Stimulated activated CD4-positive, alpha-beta T cell treated with anti-CD3 and anti-CD28 coated beads, TNF-alpha, amount 100 ng/mL, for 4 hours (primary cell): ENCODE measurements at places on chromosomes 2 and 18.
A peak's percentile ranks its signal among the peaks of the same experiment; 100 is the strongest.

DNA sequence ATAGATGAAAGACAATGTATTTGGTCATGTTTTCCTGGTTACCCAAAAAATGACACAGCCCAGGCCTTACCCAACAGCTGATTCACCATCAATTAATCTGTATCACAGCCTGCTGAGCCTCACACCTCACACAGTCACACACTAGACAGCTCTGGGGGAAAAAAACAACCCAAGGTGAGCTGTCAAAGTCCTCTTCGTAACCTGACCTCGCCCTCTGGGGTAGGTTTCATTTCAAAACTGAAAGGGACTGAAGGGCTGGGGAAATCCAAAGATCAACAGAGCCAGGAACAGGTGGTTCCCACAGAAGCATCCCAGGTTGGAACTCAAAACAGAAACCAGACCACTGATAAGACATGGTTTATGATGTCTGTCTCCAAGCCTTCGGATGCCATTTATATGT lies 18.2 kb upstream of the PCBP1 start:
- no peak for DNase-seq

- no peak for DNase-seq
These were observed 190.1 kb upstream of the RND3 start for GRCh38 chr2:150677551-150677950.

GRCh38 chr2:8235419-8235818 lies 446.4 kb upstream of the ID2 start:
- no peak for DNase-seq

DNA sequence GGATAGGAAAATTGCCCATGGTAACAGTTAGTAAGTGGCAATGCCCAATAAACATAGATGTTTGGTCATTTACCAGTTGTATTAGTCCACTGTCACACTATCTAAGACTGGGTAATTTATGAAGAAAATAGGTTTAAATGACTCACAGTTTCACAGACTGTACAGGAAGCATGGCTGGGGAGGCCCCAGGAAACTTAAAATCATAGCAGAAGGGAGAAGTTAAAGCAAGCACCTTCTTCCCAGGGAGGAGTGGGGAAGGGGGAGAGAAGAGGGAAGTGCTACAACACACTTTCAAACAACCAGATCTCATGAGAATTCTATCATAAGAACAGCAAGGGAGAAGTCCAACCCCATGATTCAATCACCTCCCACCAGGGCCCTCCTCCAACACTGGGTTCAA lies 23.4 kb downstream of the NR4A2 start:
- no peak for DNase-seq

DNA sequence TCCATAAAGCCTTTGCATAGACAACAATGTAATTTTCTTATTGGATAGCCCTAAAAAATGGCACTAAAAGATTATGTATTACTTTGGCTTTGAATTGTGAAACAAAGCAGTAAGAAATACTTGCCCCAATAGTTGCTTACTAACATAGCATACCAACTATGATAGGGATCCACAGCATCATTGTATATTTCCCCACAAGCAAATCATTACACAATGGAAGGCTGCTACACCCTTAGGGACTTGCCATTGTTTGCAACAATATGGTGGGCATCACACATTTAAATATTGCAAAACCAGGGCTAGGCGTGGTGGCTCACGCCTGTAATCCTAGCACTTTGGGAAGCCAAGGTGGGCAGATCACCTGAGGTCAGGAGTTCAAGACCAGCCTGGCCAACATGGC lies 74.4 kb downstream of the CACNB4 start:
- DNase-seq: no peak

DNA sequence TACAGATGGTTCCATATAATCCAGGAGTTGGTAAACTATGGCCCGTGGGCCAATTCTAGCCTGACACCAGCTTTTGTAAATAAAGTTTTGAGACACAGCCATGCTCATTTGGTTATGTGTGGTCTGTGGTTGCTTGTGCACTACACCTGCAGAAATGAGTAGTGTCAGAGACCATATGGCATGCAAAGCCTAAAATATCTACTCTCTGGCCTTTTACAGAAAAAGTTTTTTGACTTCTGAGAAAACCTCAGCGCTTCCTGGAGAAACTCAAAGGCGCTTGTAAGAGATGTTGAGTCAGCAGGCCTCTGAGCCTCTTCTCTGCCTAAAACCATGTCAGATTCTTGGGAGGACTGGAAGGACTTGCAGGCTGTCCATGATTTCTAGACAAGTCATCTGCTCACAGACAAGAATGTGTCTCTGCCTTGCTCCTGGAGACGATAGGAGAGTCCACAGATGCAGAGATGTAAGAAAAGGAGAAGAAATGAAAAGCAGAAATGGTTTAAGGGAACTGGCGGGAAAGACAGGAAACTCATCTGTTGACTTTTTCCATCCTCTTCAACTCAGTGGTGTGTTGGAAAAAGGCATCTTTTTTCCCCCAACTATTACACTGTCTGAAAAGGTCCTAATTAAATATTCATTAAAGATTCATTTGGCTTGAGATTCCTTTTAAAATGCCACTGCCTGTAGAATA lies 5.2 kb downstream of the TTC39C start:
- peak; percentile 48 for DNase-seq

DNA sequence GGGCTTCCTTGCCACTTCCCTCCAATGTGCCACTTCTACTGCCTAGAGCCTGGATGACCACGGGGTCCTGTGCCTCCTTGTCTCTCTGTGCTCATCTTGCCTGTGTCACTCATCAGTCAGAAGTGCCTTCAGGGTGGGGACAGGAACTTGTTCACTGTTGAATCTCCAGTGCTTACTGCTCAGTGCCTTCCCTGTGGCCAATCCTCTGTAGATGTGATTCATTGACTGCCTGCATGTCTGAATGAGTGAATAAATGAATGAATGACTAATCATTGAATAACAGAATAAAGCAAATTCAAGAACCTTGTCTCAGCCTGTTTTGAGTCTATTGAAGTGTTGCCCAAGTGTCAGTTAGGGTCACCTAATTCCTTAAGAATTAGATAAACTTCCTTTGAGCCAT lies 42.3 kb upstream of the FAM136A start:
- DNase-seq: no peak

GRCh38 chr2:1975060-1975459 lies 230.7 kb upstream of the PXDN start:
- DNase-seq: no peak

- no peak for DNase-seq
These were observed 131.2 kb upstream of the SEC11C start for GRCh38 chr18:59008302-59008974.

DNA sequence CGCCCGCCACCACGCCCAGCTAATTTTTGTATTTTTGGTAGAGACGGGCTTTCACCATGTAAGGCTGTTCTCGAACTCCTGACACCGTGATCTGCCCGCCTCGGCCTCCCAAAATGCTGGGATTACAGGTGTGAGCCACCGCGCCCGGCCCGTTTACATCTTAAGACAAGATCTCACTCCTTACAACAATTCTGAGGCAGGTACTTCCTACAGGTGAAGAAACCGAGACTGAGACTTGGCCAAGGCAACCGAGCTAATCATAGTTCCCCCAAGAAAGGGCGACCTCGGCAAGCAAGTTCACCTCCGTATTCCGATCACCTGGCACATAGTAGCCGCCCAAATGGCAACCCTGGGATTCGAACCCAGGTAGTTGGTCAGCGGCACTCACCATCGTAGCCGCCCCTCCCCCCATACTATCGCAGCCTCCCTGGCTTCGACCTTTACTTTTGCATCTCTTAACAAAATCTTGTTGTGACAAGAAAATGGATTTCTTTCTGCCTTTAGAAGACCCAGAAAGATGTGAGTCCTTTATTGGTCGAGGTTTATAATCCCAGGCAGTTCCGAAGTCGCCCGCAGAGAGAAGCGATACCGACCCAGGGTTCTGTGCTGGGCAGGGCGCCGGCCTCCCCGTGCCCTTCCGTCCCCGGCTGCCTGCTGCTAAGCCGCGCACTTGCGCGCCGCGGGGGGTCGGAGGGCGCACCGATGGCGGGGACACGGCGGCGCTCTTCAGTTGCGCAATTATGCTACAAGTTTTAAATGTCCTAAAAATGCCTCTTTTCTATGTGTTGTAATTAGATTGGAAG lies 1.1 kb upstream of the FZD5 start:
- no peak for DNase-seq

DNA sequence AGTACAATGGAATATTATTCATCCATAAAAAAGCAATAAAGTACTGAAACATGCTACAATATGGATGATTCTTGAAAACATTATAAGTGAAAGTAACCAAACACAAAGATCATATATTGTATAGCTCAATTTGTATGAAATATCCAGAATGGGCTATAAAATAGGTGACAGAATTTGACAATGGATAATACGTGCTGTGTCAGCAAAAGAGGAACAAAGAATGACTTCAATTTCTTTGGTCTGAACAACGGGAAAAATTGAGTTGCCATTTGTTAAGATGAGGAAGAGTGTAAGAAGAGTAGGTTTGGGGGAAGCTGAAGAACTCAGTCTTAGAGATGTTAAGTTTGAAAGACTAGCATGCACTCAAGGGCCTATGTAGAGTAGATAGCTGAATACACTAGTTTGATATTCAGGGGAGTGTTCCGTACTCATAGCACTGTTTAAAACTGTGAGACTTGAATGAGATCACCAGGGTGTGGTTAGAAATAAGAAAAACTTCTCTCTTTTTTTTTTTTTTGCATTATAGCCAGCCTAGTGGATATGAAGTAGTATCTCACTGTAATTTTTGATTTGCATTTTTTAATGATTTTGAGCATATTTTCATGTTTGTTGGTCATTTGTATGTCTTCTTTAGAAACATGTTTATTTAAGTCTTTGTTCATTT lies 213.6 kb downstream of the NR4A2 start:
- no peak for DNase-seq

GRCh38 chr2:190432567-190433231 lies 24.5 kb downstream of the MFSD6 start:
- no peak for DNase-seq

DNA sequence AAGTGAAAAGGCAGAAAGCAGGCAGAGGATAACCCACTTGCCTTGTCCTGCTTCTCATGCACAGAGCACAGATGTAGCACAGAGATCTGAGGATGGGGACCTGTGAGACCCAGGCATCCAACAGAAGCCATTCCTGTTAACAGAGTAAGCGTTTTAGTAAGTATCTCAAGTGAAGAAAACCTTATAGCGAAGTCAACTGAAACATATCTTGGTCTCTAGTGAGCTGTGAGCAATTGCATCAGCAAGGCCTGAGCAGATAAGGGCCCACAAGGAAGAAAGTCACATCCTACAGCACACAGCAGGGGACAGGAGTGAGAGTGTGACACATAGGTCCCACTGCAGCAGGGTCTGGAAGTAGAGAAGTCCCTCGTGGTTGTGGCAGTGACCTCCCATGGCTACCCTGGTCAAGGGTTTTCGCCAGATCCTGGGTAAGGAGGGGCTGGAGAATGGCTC lies 248.7 kb upstream of the TNP1 start:
- DNase-seq: no peak

DNA sequence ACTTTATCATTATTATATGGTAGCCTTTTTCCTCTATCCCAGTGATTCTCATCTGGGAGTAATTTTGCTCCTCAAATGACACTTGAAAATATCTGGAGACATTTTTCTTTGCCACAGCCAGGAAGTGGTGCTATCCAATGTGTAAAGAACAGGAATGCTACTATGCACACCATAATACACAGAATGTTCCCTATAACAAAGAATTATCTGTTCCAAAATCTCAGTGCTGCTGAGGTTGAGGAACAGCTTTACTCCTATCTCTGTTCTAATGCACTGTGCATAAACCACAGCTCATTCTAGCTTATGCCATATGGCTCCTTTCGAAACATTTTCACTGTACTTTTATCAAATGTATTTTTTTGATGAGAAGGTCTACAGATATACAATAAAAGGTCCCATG lies 1231.2 kb upstream of the CELF4 start:
- DNase-seq: no peak

DNA sequence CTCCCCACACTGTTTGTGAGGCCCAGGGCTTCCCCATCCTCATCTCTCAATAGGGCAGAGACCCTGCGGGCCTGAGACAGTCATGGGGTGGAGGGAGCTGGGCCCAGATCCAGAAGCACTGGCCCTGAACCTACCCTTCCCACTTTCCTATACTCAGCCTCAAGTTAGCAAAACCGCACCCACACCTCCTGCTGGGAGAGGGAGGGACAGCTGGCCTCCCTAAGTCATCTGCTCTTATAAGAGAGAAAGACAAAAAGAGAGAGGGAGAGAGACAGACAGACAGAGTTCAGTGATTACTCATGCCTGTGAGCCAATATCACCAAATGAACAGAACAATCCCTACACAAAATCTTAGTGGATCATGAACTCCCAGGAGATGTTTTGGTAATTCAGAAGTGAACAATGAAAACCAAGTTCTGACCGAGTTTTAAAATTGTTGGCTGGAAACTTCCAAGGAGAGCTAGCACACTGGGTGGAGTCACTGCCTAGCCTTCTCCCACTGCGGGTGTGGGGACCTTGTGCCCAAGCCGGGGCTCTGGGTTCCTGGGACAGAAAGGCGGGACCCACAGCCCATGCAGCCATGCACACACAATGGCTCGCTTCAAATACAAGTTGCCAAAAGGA lies 130.5 kb downstream of the PXDN start:
- no peak for DNase-seq

DNA sequence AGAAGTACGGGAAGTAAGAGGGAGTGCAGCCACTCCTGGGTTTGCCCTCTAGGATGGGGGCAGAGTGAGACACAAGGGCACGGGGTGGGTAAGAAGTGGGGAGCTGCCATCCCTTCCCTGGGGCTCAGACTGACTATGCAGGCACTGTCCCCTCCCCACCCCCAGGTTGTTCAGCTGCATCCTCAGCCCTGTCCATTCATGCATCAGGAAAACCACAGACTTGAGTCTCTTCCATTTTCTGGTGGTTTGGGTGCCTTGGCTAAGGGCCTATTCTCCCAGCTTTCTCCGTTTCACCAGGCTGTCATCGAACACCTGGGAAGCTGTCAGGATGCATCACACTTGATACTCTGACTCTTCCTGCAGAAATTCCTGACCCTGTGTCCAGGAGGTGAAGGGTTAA lies 111.9 kb downstream of the TFCP2L1 start:
- DNase-seq: no peak

DNA sequence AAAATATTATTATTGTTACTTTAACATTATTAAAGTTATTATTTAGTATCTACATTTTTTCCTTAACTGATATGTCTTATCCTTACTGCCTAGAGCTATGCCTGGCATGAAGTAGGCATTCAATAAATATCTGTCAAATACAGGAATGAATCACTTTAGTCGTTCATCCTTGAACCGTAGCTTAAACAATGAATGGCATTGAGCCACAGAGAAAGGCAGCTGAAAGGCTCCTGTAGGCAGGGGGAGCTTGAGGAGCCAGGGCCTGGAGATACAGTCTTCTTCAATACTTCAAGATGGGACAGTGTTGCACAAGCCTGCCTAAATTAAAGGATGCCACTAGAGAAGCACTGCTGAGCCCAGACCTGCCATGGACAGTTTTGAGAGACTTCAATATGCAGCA lies 22.5 kb downstream of the CYRIA start:
- DNase-seq: no peak

DNA sequence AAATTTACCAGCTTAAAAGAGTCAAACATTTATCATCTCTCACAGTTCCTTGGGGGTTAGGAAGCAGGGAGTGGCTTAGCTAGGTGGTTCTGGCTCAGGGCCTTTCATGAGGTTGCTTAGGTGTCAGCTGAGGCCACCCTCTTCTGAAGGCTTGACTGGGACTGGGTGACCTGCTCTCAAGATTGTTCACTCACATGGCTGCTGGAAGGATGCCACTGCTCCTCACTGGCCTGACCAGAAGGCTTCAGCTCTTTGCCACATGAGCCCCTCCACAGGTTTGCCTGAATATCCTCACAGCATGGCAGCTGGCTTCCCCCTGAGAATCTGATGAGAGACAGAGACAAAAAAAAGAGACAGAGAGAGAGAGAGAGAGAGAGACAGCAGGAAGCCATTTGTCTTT lies 17.3 kb upstream of the RNF152 start:
- no peak for DNase-seq
